ENCODE measurements at places on chromosomes 13 and 19. TPM values are rescaled to one million over a fixed set of nuclear protein-coding genes. Genes with fewer than 3 reads are reported as not detected.

GRCh38 chr13:108155185-108156106, 59.9 kb downstream of the LIG4 start:
- no peaks in the 10 kb centered on the region for H3K27me3 ChIP-seq
- H3K4me3 ChIP-seq = no peak overlapping the region
- no peak overlapping the region for H3K27ac ChIP-seq
- H3K36me3 ChIP-seq = no peaks in the 10 kb centered on the region
- peak; percentile 64 for DNase-seq

- no peaks in the 10 kb centered on the region for H3K27me3 ChIP-seq
- H3K36me3 ChIP-seq = no peaks in the 10 kb centered on the region
- H3K27ac ChIP-seq = no peak overlapping the region
- DNase-seq = no peak
- H3K4me3 ChIP-seq = no peak overlapping the region
Measured at GRCh38 chr13:44744880-44745633, 168.9 kb upstream of the TSC22D1 start.

Gene ELANE
- total RNA-seq = not detected

DNA sequence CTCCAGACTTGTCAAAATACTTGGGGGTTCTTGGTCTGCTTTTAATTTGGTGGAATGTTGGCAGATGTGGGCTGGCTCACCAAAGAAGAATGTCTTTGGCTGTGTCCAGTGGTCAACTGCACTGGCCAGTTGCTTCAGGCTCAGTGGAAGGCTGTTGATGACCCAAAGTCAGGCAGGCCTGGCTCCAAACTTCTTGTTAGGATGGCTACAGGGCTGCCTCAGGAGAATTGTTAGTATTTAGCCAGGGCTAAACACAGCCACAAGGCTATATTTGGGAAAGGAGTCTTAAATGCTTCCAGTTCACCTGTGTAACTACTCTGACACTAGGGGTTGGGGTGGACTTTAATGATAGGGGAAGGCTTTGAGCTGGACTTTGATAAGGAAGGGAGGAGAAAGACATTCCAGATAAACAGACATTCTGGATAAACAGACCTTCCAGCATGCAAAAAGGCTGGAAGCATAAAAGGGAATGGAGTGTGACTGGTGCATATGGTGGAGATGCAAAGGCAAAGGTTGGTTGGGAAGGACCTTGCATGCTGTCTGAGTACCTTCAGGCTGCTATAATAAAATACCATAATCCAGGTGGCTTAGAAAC, 116.8 kb downstream of the FOXO1 start:
- H3K27ac ChIP-seq = no peak overlapping the region
- H3K36me3 ChIP-seq = no peaks in the 10 kb centered on the region
- no peaks in the 10 kb centered on the region for H3K4me1 ChIP-seq
- no peaks in the 10 kb centered on the region for H3K27me3 ChIP-seq

- peaks cover 16% of the 10 kb centered on the region for H3K27me3 ChIP-seq
- no peak for DNase-seq
- no peak overlapping the region for H3K27ac ChIP-seq
- H3K4me1 ChIP-seq = peaks cover 7% of the 10 kb centered on the region
Measured at GRCh38 chr13:100798739-100799361, 124.3 kb upstream of the TMTC4 start.

Gene ZNF444
- 67.8 TPM for total RNA-seq

DNA sequence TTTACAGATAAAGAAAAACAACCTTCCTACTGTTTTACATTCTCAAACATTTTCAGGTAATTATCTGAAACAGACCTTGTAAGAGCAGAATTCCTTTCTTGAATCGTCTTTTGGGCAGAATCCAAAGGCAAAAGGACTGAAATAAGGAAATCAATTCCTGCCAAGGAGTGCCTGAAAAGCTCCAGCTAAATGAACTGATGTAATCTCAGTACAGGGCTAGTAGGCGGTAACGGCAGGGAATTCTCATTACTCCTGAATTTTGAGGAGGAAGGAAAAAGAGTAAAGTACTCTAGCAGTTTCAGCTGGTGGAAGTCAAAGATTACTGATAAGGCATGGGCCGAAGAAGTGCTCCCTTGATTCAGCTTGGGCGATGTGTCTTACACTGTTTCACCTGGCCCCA, 168.4 kb downstream of the PCDH9 start:
- H3K4me1 ChIP-seq = no peaks in the 10 kb centered on the region
- no peaks in the 10 kb centered on the region for H3K27me3 ChIP-seq
- H3K27ac ChIP-seq = no peak overlapping the region
- DNase-seq = peak; percentile 61
- H3K36me3 ChIP-seq = no peaks in the 10 kb centered on the region

GRCh38 chr19:2969104-2969504, 8.3 kb upstream of the TLE6 start:
- no peaks in the 10 kb centered on the region for H3K27me3 ChIP-seq
- H3K27ac ChIP-seq = peak overlapping the region; percentile 60
- peaks cover 4% of the 10 kb centered on the region for H3K4me1 ChIP-seq
- DNase-seq = peak; percentile 88
- H3K4me3 ChIP-seq = no peak overlapping the region

Gene PPP1R13L
- total RNA-seq = 118 TPM

Gene F10
- total RNA-seq = 5.5 TPM

- no peak overlapping the region for H3K27ac ChIP-seq
- peaks cover 4% of the 10 kb centered on the region for H3K36me3 ChIP-seq
- H3K4me3 ChIP-seq = no peak overlapping the region
- H3K4me1 ChIP-seq = no peaks in the 10 kb centered on the region
- no peaks in the 10 kb centered on the region for H3K27me3 ChIP-seq
Measured at GRCh38 chr13:113643593-113643992, 14.4 kb downstream of the ATP4B start.

DNA sequence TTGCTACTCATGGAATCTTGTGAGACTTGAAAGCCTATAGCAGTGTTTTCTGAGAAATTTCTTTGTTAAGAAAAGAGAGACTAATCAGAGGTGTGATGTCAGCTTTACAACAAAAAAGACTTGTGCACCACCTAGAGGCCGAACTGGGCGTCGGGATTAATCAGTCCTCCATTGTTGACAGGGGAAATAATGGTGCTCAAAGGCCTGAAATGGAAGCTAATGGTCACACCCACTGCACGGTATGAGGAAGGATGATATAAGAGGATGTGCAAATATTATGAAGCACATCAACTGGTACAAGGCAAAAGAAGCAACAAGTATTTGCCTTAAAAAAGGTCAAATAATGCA, 480.2 kb upstream of the MIR17HG start:
- H3K27ac ChIP-seq = no peak overlapping the region
- no peaks in the 10 kb centered on the region for H3K27me3 ChIP-seq
- H3K36me3 ChIP-seq = no peaks in the 10 kb centered on the region
- no peaks in the 10 kb centered on the region for H3K4me1 ChIP-seq
- no peak overlapping the region for H3K4me3 ChIP-seq

Gene SELENOV
- total RNA-seq = 2.0 TPM

DNA sequence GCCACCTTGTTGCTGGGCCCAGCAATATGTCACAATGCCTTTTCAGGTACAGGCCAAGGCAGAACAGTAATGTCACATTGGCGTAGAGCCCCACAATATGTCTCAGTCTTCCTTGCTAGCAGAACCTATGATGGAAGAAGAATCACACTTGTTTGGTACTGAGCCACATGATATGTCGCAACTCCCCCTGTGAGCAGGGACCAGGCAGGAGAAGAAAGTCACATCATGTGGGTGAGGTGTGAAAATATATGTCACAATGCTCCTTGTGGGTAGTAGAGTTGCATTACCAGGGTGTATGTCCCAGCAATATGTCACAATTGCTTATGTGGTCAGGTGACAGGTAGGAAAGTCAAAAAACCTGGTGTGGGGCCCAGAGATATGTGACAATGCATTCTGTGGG, 7.1 kb upstream of the ZNF91 start:
- H3K27ac ChIP-seq = no peak overlapping the region
- H3K4me1 ChIP-seq = no peaks in the 10 kb centered on the region
- no peak overlapping the region for H3K4me3 ChIP-seq
- H3K36me3 ChIP-seq = no peaks in the 10 kb centered on the region

Data from cardiac muscle cell (in vitro differentiated cells and primary cell).